SK-MEL-5 (cell line): ENCODE measurements at places on chromosomes 12 and 14. TPM values are rescaled to one million over a fixed set of nuclear protein-coding genes. Genes with fewer than 3 reads are reported as not detected.

CMAS gene
- total RNA-seq: 33.4 and 38.5 TPM in 2 replicates

IFI27 gene
- not detected in 2 replicates for total RNA-seq

CEBPE gene
- not detected in 2 replicates for total RNA-seq

COL2A1 gene
- 0.03 TPM in 1 of 2 replicates, not detected in the other for total RNA-seq

RPL10L gene
- not detected in 2 replicates for total RNA-seq

ESPL1 gene
- 8.3 and 9.2 TPM in 2 replicates for total RNA-seq

DLGAP5 gene
- total RNA-seq: 29.2 and 31.1 TPM in 2 replicates

ANG gene
- total RNA-seq: 5.2 TPM in 2 replicates

CMTM5 gene
- total RNA-seq: not detected in 2 replicates

GRCh38 chr14:92653162-92653651 is 95.2 kb downstream of the LGMN start:
- no peak for DNase-seq

GRCh38 chr12:6461401-6462233 is 8.9 kb downstream of the VAMP1 start:
- DNase-seq: peak; percentile 17

- DNase-seq: peak; percentile 77
These were observed 9.5 kb downstream of the NOC4L start for GRCh38 chr12:132153501-132154340.

DNA sequence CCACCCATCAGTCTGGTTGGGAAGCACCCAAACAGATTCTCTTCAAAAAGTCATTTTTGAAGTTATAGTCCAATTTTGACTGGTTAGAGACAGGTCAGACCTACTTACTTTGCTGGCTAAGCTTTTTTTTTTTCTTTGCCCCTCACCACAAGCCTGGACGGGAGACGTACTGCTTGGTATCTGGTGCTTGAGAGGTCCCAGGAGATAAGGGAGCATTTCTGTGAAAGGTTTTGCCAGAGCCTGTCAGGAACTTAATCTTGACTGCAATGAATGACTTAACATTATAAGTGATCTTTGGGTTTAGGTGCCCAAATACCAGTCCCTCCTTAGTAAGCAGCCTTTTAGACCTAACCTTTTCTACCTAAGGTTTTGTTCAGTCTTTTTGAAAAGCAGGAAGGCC is 6.3 kb downstream of the MTHFD1 start:
- no peak for DNase-seq

DNA sequence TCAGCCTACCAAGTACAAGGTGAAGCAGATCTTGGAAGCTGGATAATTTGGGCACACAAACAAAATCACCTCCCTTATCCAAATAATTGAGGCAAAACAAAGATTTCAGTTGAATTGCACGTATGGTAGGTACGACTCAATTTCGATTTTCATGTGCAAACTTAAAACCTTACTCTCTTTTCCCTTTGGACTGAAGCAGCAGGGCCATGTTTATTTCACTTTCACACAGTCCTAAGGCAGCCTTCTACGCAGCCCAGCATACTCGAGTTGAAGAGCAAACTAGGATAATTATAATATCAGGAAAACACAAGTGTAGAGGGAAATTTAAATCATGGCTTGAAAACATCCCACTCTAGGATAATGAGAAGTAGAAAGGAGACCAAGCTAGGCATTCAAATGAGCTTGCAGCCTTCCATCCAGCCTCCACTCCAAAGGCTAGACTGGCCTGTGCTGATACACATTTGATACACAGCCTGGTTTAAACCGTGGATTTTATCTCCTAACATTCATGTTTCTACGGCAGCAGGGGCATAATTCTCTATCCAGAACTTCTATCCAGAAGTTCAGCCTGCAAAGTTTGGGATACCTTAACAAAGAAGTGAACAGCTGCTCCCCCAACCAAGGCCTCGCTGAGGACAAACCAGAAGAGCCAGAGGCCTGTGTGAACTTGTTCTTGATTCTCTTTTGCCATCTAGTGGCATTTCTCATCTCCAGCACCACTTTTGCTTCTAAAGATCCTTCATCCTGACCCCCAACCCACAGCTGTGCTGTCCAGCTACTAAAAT is 2.4 kb upstream of the RNASE7 start:
- peak; percentile 84 for DNase-seq

DNA sequence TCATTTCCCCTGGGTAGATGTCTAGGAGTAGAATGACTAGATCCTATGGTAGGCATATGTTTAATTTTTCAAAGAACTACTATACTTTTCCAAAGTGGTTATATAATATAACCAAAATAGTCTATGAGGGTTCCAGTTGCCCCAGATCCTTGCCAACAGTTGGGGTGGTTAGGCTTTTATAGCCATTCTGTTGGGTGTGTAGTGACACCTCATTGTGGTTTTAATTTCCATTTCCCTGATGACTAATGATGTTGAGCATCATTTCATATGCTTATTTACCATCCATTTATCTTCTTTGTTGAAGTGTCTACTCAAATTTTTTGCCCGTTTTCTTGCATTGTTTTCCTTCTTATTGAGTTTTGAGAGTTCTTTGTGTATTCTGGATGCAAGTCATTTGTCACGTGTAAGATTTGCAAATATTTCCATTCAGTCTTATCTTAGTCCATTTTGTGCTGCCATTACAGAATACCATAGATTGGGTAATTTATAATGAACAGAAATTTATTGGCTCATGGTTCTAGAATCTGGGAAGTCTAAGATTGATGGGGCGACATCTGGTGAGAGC is 4.7 kb downstream of the SYNE2 start:
- DNase-seq: no peak

DNA sequence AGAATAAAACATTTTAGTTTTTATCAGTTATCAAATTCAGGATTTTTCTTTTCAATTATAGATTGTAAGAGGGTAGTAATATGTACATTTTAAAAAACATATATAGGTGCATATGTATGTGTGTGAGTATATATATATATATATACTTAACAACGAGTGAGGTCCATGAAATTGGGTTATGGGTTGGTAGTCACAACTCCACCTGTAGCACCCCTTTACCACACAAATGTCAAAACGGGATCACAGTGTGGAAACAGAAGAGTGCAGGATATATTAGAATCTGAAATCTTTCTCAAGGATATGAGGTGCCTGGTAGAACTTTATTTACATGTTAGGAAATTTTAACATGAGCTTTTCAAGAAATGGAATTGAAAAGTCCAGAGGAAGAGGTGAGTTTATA is 31.3 kb downstream of the MIA2 start:
- DNase-seq: peak; percentile 42

- no peak for DNase-seq
These were observed 2.9 kb downstream of the ABHD12B start for GRCh38 chr14:50874757-50875156.

DNA sequence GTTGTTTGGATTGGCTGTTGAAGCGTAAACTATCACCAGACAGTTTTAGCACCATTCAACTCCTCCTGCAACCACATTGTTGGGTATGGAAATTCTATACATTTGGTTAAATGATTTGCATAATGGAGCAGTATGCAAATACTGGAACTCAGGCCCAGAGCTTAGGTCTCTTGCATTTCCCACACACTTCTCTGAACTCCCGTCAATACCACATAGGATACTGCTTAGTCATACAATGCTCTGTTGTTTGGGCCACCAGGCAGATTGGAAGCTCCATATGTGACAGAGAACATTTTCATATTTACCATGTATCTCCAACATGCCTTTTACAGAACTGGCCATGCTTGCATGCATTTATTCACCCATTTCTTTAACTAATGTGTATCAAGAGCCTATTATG is 78.0 kb downstream of the IFNG start:
- DNase-seq: no peak

DNA sequence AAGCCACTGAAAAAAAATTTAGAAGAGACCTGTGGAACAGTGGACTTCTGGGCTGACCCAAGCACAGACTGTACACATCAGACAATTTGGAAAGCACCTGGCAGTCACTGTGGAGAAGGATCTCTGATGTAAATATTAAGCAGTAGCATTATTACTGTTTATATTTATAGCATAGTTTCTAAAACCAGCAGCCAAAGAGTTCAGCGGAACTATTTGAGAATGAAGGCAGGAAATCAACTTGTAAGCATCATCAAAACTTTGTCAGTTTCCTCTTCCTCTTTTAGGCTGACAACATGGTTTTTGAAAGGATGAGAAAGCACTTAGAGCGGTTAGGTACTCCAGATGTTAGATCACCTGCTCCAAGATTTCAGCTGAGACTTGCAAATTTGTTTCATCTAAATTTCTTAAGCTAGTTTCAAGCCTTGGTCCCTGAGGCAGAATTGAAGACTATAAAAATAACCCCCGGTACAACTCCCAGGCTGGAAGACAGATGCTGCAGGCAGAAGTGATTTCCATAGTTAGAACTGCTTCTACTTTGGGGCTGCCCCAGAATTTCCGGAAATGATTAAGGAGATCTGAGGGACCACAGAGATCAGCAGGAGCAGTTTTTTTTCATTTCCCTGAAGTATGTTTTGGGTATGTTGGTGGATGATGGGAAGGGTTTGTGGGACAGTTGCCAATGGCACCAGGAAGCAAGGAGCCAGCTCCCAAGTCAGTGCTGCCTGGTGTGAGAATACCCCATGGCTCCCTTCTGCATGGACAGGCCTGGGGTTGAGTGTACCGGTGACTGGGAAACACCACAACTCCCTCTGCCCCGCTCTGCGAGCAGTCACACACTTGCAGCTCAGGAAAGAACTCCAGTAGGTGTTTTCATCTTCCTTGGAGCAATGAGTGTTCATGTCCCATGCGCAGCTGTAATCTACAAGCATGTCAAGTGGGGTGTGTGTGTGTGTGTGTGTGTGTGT is 354.5 kb downstream of the NUAK1 start:
- no peak for DNase-seq

GRCh38 chr12:2409656-2410265 is 357.0 kb downstream of the CACNA1C start:
- no peak for DNase-seq

- DNase-seq: no peak
These were observed 62.0 kb downstream of the PLEKHG7 start for GRCh38 chr12:92764831-92765230.

- DNase-seq: no peak
These were observed 1.8 kb downstream of the PITPNM2 start for GRCh38 chr12:123149088-123149487.

- no peak for DNase-seq
These were observed 95.6 kb upstream of the NRXN3 start for GRCh38 chr14:78074561-78074960.
